Stromal cell of bone marrow (primary cell): ENCODE measurements at places on chromosomes 5 and 9.

- no peak for DNase-seq
Measured at GRCh38 chr9:108515856-108516255, 339.9 kb downstream of the ACTL7B start.

GRCh38 chr9:71670121-71670520 lies 98.2 kb downstream of the CEMIP2 start:
- DNase-seq = no peak

- DNase-seq = no peak
Measured at GRCh38 chr9:136403915-136404800, 4.2 kb upstream of the SNAPC4 start.

GRCh38 chr9:97629156-97629555 lies 4.0 kb downstream of the TSTD2 start:
- DNase-seq = no peak

GRCh38 chr5:68408345-68408871 lies 192.9 kb downstream of the PIK3R1 start:
- DNase-seq = no peak

DNA sequence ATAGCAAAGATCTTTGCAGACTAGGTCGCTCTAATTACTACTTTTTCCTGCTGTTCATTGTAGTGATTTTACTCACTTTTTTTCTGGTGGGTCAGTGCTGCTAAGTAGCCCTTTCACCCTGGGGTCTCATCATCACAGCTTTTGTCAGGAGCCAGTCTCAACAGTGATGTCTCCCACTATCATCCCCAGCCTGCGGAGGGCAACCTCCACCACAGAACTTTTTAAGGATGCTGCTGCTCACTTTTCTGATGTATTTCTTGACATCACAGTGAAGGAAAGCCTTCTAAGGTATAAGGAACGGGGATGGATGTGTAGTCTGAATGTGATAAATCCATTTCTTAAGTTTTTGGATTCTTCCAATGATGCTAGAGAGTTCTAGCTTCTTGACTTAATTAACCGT lies 242.5 kb upstream of the RIOK2 start:
- DNase-seq = no peak

GRCh38 chr5:149143470-149143869 lies 2.2 kb downstream of the ABLIM3 start:
- DNase-seq = no peak

GRCh38 chr5:59328709-59329296 lies 564.7 kb downstream of the PDE4D start:
- DNase-seq = no peak

- peak; percentile 69 for DNase-seq
Measured at GRCh38 chr9:101458963-101459631, 23.5 kb upstream of the ALDOB start.

DNA sequence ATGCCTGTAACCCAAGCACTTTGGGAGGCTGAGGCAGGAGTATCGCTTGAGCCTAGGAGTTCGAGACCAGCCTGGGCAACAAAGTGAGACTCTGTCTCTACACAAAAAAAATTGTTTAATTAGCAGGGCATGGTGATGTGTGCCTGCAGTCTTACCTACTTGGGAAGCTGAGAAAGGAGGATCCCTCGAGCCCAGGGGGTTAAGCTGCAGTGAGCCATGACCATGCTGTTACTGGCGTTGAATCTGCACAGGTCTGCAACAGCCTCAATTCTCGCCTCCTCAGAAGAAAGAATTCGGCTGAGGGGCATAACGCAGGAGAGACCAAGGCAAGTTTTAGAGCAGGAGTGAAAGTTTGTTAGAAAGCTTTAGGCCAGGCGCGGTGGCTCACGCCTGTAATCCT lies 18.0 kb downstream of the CCT5 start:
- DNase-seq = no peak

DNA sequence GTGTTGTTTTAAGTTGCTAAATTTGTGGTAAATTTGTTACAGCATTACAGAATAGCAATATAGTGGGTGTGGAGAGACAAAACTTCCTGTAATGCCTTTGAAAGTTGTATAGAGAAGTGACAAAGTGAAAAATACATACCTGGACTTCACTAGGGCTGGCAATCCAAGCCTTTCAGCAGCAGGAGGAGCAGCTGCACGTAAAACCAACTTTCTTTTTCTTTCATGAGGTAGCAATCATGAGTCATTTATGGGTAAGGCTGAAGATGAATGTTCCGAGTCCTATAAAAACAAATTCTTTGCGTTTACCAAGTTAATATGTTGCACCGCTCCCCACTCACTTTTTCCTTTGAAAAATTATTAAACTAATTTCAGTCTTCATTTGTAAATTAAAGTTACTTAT lies 1138.2 kb downstream of the TAF11L14 start:
- DNase-seq = no peak

DNA sequence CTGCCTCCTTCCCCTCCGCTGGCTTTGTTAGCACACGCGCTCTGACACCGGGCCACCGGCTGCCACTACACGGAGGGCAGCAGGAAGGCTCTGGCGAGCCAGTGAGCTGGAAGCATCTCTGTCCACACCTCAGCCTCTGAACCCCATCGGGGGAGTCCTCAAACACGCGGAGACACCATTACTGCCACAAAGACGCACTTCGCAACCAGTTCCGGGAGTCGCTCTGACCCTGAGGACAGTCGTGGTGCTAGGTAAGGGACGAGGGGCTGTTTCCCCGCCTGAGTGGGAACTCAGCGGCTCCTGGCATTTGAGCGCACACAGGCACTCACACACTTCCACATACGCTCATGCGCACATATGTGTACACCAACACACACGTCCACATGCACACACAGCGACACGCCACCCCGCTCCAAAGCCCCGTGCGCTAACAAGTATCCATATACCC lies 160.0 kb downstream of the C9orf152 start:
- DNase-seq = no peak

GRCh38 chr5:68134669-68135313 lies 80.8 kb upstream of the PIK3R1 start:
- DNase-seq = no peak

- peak; percentile 53 for DNase-seq
Measured at GRCh38 chr9:101311758-101312420, 72.9 kb downstream of the BAAT start.

DNA sequence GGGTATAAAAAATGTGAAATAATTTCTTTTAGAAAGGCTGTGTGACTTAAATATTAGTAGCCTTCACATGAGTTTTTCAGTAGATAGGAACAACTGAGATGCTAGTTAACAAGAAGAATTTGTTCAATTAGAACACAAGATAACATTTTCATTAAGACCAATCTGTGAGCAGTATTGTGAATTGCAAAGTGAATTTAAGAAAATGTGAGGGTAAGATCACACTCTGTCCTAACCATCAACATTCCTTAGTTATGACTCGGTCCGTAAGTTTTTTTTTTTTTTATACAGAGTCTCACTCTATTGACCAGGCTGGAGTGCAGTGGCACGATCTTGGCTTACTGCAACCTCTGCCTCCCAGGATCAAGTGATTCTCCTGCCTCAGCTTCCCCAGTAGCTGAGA lies 180.2 kb upstream of the EGFLAM start:
- no peak for DNase-seq

DNA sequence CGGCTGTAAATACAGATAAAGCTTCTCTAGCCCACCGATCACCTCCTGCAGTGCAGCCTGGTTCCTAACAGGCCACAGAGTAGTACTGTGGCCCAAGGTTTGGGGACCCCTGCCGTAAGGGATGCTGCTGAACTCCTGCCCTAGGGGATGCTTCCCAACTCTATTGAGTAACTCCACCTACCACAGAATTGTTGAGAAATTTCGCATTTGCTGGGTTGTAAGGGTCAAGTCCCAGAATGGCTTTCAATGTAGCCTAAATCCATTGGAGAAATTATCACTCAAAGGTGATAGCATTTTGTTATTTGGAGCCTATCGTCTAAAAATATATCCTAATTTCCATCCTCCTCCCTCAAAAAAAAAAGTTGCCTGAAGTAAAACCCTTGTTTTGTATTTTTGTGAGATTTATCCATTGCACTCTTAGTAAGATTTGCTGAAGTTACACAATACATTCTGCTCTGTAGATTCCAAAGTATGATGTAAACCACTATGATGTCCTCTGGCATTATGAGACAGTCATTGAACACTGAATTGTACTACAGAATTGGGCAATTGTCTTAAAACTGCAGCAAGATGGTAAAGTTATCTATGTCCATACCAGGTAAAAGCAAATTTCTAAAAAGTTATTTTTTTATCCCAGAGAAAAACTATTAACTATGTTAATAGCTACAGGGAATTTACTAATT lies 14.0 kb downstream of the ACTBL2 start:
- peak; percentile 49 for DNase-seq

DNA sequence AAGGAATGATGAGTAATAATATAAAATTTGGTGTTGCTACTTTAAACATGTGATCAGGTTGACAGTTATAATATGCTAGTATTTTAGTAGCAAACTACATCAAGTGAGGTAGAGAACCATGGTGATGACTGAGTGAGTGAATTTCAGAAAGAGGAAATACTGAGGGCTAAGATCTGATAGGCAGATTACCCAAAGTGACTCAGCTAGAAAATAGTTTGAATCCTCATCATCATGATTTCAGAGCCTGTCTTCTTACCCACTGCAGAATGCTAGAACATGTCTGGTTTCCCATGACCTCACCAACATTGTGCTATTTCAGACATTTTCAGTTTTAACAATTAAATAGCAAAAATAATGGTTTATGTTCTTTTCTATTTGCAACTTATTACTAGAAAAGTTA lies 602.1 kb downstream of the TAF11L14 start:
- DNase-seq = no peak

DNA sequence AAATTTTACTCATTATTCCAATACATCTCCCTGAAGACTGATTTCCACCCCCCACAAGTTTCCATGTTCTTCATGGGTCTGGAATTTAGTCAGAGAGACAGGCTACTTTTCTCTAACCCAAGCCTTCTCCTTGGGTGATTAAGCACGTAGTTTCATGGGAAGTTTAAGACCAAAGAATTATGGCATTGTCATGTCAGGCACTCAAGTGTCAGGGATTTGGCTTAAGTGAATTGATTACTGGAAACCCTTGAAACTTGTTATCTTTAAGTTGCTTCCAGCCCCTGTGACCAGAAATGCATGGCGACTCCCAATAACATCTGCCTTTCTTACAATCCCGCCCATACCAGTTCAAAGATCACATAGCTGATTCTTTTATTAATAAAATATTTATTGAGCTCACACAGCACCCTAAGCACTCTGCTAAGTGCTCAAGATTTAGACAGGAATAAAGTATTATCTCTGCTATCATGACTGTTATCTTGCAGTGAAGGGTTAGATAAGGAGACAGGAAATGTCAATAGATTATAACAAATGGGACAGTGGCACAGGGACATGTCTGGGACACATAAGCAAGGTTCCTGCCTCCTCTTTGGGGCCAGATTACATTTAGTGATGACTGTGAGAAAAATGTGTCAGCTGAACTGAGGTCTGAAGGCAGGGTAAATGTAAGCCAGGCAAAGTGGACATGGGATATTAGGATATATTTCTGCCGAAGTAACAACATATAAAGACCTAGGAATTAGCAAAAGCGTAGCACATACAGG lies 241.2 kb upstream of the TNC start:
- no peak for DNase-seq

DNA sequence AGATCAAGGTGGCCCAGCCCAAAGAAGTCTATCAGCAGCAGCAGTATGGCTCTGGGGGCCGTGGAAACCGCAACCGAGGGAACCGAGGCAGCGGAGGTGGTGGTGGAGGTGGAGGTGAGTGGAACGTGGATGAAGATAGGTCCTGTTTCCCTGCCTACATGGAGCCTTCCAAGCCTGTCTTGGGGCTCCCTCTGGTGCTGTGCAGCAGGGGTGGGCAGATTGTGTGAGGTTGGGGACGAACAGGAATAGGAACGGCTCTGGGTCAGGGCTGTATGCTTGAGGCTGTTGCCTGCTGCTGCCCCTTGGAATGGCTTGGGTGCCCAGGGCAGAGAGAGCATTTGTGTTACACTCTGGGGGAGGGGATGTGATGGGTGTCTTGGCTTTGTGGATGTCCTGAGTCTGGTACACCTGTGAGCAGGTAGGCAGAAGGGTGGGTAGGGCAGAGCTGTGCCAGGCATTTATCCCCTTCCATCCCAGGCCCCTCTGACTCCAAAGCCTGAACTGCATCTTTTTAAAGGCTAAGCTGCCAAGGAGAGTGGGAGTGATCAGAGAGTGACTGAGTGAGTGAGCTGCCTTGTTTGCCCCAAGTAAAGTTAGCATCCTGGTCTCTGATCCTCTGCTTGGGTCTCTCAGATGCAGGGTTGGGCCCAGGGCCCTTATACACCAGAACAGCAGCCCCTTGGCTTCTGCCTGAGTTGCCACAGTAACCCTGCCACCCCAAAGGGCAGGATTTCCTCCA lies 5.2 kb downstream of the HNRNPAB start:
- DNase-seq = no peak

DNA sequence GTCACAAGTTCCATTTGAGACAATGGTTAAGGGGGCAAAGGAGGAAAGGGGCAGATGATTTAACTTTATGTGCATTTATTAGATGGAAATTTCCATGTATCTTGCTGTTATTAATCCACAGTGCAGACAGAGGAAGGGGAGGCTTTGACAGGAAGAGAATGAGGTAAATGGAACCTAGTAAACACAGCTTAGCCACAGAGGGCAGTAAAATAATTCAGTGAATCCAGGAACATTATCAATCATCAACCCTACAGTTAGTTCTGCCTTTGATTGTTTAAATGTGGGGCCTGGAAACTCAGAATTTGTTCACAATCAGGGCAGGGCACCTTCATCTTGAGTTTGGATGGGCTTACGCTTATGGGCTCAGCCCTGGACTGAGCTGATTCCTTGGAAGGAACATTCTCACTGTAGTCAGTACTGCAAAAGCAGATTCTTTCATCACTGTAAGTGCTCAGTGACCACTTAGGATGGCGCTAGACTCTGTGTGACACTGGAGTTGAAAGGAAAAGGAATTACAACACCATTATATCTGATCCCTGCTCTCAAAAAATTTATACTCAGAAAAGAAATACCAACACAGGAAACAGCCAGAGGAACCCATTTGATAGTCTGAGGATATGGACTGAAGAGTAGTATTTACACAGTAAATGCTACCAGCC lies 169.5 kb downstream of the PIK3R1 start:
- no peak for DNase-seq

DNA sequence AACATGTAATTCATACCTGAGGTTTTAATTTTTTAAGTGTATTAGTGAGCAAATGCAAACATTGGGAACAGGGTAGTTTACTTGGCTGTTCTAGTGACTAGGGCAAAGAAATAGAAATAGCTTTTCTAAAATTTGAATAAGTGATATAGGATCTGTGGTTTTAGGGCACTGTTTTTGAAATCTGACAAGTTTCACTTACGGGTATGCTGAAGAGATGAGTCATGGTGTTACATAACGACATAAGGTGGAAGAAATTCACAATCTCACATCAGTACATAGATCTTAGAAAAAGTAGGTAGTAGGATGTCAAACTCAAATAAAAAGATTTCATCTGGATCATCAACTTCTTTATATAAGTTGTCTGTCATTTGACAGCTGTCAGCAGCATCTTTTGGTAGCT lies 772.3 kb downstream of the MAT2B start:
- no peak for DNase-seq

GRCh38 chr9:15501179-15501578 lies 9.6 kb downstream of the PSIP1 start:
- no peak for DNase-seq

DNA sequence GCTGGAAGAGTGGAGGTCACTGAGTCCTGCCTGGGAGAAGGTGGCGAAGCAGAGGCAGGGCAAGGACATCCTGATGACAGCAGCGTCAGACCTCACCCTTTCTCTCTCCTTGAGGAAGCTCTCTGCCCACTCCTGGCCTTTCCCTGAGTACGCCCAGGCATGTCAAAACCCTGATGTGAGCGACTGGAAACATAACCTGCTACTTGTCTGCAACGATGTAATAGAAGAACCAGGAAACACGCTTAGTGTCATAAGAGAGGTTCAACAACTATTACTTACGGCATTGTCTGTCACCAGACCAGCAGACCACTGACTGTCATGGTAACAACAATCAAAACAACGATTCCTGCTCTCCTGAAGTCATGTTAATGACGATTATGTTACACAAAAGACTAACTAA lies 152.4 kb downstream of the ACTL7B start:
- DNase-seq = no peak
